ENCODE measurements at places on chromosomes 4 and X.
A peak's percentile ranks its signal among the peaks of the same experiment; 100 is the strongest.

DNA sequence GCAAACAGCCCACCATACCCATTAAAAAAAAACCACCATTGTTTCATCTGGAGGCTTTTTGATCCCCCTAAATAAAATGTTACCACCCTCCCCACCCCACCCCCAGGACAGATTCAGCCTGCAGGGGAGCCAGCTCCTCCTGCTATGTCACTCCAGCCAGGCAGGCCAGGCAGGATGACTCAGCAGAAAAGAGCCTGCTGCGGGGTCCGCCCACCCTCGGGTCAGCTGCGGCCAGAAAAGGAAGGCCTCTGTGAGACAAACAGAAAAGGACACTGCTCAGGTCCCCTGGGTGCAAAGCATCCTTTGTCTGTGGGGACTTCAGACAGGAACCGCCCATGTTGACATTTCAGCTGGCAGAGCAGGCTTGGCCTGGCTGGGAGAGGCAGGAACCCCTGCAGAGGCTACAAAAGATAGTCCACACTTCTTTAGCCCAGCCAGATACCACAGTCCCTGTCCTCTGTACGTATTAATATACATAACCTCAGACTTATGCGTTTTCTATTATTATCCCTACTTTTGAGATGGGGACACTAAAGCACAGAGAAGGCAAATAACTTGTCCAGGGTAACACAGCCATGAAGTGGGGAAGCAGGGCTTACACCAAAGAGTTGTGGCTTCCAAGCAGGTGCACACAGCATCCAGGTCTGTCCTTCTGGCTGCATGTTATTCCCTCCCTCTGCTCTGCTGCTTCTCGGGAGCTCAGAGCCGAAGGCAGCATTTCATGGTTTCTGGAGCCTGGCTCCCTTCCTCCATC lies 147.7 kb downstream of the CPEB2 start:
- no peak for DNase-seq

- DNase-seq = no peak
These were observed 25.7 kb upstream of the TRPC3 start for GRCh38 chr4:121977251-121978171.

DNA sequence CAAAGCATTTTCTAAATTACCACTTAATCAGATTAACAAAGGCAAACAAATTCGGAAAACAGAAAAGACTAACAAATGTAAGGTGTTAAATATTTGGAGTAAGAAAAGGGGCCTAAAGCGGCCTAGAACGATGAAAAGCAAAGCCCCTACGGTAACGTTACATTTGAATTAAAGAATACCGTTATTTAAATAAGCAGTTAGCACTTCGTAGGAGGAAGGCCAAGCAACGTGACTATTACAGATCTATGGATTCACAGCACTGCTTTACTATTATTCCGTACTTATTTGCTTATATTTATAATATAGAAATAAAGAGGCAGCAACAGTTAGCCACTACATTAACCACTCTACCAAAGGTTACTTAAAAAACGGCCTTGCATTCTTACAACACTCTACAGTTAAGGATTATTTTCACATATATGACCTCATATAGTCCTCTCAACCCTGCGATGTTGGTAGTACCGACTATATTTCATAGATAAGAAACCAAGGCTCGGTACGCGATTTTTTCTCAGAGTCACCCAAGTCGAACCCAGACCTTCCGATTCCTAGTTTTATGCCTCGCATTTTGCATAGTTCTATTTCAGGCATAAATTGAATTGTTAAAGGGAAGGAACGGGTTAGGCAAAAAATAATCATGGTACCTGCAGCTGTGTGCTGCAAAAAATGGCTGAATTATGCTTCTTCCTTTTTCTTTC lies 2.9 kb downstream of the KLHL15 start:
- DNase-seq = no peak

DNA sequence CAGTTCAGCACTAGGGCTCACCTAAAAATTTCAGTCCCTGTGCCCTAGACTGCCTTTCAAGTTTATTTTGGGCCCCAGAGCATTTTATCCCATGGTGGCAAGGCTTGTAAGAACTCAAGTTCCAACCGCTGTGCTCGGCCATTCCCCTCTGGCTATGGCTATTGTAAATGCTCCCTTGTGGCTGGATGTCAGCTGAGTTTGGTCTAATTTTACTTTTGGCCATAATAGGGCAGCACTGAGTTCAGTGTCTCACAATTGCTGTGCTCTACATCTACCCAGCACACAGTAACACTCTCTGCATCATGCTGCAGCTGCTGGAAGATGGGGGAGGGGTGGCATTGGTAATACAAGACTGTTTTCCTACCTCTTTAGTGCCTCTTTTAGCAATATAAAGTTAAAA lies 210.8 kb upstream of the IRS4 start:
- DNase-seq = no peak

DNA sequence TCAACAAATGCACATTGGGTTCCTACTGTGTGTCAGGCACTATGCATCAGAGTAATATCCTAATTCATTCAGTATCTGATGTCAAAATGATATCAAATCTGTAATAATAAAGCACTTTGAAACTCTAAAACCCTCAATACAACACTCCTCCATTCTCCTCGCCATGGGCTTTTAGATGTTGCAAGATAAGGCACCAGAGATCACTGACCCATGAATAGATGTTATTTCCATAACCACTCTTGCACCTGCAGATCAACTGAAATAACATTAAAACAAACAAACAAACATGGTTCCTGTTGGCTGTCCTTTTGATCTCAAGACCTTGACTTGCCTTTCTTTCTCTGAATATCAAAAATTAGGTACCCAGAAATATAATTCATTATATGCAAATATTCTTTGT lies 100.2 kb downstream of the MAB21L2 start:
- DNase-seq = no peak

DNA sequence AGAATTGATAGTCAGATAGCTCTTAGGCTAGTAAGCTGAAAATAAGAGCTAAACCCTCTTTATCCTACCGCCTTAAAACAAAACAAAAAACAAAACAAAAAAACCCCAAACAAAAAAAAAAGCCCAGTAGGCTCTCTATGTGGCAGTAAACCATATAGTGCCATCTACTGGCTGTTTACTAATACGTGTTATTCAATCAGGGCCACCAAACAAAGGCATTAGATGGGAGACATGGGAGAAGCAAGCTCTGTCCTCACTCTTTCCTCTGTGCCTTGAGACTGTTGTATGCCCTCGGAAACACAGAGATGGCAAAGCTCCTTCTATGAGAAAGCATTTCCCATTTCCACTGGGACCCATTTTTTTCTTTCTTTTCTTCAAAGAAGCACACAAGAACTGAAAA lies 148.8 kb upstream of the MID1 start:
- DNase-seq = no peak

DNA sequence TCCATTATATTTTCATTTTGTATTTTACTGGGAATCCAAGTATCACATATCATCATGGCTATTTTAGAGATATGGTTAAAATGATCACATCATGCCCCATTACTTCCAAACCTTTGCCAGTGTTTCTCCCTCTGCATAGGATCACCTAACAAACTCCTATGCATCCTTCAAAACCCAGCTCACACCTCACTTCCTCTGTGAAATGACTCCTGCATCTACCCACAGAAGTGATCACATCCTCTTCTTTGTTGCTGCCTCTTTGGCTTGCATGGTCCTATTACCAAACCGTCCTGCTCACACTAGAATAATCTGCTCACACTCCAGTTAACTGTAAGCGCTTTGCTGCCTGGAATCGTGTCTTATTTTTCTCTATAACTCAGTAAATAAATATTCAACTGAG lies 74.7 kb upstream of the C4orf50 start:
- no peak for DNase-seq

- no peak for DNase-seq
These were observed 64.4 kb downstream of the CXCL13 start for GRCh38 chr4:77669946-77670590.

DNA sequence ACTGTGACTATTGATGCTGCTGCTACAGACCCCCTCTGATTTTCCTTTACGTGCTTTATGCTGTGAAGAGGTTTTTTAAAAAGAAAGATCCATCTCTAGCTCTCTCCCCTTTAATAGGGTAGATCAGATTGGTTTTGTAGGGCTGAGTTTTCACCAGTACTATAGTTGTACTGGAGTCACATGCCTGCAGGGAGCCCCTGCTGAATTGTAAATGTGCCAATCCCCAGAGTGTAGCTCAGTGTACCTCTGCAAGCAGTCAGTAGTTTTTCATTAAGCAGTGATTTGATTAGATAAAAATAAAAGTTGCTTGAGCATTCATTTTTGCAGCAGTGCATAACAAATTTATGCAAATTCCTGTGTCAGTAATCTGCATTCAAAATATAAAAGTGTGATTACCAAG lies 179.2 kb downstream of the IL1RAPL2 start:
- DNase-seq = no peak

- DNase-seq = no peak
These were observed 863.3 kb downstream of the CENPC start for GRCh38 chr4:66681962-66682361.

DNA sequence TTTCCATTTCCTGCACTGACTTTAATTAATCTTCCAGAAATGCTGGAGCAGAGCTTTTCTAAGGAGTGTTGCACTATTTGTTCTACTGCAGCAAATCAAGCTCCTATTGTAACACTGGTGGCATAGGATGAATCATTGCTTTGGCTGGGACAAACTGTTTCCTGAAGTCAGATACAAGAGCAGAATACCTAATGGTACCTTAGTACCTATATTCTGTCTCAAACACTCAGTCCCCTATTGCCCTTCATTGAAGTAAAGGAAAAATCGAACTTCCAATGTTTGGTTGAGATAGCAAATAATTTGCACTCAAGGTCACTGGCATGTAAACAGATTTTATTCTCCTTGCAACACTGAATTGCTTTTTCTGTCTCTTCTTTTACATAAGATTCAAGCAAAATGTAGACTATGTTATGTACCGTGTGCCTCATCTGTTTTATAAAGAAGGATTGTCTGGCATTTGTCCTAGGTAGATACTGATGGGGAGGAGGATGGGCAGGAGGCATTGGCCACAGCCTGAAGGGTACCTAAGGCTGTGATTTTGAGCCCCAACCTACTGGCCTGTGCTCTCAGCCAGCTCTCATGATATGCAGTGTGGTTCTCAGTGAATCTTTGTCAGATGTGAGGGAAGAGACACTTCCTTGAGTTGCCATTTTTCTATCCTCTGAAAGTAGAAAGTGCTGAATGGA lies 141.6 kb downstream of the AASDH start:
- no peak for DNase-seq

DNA sequence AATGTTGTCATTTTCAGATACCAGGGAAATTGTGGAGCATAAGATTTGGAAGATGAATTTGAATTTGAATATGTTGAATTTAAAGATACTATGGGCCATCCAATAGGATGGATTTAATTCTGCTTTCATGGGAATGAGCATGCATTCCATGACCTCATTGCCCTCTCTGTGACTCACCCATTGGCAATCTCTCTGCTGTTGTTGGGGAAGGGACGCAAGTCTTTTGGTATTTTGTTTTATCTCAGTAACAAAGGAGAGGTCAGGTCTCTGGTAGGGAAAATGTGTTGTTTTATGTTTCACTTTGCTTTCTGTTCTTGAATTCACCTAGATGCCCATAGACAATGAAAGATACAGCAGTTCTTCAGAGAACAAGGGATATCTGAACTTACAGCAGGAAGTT lies 42.1 kb upstream of the MAGEA4 start:
- peak; percentile 16 for DNase-seq

DNA sequence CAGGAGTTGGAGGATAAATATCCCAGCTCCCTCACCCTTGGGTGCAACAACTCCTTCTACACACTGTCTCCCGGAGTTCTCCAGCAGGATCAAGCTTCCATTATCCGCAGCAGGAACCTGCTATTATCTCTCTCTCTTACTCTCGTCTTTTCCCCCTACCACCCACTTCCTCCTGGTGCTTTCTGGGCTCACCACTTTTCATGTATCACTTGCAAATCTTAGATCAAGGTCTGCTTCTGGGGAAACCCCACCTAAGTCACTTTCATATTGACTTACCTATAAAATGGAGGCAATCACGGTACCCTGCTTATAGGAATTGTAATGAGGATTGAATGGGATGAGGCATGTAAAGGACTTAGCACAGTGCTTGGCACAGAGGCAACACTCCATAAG lies 589.5 kb downstream of the BCOR start:
- DNase-seq = no peak

GRCh38 chr4:107666134-107666533 lies 53.9 kb downstream of the PAPSS1 start:
- DNase-seq = no peak

DNA sequence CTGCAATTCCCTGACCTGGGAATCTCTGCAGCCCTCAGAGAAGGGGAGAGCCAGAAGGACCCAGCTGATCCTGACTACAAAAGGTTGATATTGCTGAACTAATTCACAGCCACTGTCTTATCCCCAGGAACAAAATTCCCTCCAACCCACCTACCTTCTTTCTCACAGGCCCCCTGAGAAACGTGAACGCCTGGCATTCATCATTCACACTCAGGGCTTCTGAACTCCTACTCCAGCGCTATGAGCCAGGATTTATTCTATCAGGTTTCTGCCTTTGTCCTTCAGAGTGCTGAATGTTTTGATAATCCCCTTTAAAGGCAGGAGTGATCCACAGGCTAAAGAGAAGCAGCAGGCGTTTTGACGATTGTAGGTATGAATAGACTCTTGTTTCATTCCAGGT lies 76.5 kb downstream of the KCNIP4 start:
- DNase-seq = no peak

DNA sequence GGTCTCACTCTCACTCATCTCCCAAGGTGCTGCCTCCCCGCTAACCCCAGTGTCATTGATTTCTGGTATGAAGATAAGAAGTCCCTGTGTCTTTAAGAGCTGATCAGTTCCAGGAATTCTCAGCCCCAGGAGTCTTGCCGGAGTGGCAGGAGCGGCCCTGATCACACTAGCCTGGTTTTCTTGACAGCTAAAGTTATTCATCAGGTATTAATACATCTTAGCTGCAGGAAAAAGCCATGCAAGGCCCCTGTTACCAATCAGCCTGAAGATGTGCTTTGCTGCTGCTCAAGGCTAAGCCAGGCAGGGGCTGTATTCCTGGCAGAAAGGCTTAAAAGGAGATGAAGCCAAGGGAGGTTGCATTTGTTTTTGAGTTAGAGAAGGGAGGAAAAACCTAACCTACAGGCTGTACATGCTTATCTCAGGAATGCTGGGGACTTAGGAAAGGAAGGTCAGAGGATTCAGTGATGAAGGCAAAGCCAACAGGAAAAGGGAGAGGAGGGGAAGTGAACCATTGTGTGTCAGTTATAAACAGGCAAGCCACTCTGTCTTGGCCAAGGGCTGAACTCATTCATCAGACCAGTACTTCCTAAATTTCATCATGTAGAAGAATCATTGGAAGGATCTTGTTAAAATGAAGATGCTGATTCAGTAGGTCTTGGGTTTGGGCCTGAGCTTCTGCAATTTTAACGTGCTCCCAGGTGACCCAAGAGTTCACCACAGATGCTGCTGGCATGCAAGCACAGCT lies 8.6 kb downstream of the SRPX start:
- DNase-seq = no peak

Data from kidney epithelial cell (primary cell).